ENCODE measurements at places on chromosomes 13 and 19. TPM values are rescaled to one million over a fixed set of nuclear protein-coding genes. Genes with fewer than 3 reads are reported as not detected.

Gene OVOL3
- not detected for total RNA-seq

Gene LILRA5
- not detected for total RNA-seq

Gene ZNF575
- 2.0 TPM for total RNA-seq

Gene ZGLP1
- 10.1 TPM for total RNA-seq

Gene KLK10
- not detected for total RNA-seq

Gene ERICH6B
- not detected for total RNA-seq

Gene SULT2A1
- 0.10 TPM for total RNA-seq

Gene FUT1
- 0.13 TPM for total RNA-seq

Gene SERTM1
- total RNA-seq, result not detected

Gene MYH14
- 0.34 TPM for total RNA-seq

Gene APOC4
- not detected for total RNA-seq

Gene ONECUT3
- not detected for total RNA-seq

- no peak for DNase-seq
Observed at GRCh38 chr13:74687442-74688182, 553.4 kb upstream of the KLF12 start.

DNA sequence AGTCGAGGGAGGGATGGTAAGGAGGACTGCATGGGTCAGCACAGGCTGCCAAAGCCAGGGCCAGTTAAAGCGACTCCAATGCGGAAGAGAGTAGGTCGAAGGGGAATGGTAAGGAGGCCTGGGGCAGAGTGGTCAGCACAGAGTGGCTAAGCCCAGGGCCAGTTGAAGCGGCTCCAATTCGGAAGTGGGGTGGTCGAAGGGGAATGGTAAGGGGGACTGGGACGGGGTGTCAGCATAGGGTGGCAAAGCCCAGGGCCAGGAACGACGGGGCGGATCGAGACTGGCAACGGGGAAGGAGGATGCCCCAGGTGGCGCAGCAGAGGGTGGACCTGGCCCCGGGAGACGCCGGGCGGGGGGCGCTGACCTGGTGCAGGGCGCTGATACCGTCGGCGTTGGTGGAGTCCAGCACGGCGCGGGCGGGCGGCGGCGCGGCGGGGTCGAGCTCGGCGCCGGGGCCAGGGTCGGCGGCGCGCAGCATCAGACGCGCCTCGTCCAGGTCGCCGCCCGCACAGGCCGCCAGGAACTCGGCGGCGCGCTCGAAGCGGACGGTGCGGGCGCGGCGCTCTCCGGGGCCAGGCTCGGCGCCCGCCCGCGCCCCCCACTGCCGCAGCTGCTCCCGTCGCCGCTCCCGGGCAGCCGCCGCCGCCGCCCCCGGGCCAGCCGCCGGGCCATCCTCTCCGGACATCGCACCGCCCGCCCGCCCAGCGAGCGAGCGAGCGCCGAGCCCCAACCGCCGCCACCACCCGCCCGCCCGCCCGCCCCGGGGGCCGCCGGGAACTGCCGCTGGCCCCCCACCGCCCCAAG lies at the start of gene PPP1R12C:
PPP1R12C (minus strand) TSS at position 779 of the 804 bp plus-strand sequence; CDS start at position 685, 94 bp downstream.
- no peak for DNase-seq

DNA sequence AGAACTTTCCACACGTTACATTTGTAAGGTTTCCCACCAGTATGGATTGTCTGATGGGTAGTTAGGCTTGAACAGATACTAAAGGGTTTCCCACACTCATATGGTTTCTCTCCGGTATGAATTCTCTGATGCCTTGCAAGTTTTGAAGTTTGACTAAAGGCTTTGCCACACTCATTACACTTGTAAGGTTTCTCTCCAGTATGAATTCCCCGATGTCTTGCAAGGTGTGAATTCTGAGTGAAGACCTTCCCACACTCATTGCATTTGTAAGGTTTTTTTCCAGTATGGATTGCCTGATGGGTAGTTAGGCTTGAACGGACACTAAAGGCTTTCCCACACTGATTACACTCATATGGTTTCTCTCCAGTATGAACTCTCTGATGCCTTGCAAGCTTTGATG lies 7.6 kb upstream of the ZNF415 start:
- DNase-seq, result no peak

- DNase-seq, result no peak
Observed at GRCh38 chr13:64061649-64062048, 2646.0 kb upstream of the PCDH20 start.

DNA sequence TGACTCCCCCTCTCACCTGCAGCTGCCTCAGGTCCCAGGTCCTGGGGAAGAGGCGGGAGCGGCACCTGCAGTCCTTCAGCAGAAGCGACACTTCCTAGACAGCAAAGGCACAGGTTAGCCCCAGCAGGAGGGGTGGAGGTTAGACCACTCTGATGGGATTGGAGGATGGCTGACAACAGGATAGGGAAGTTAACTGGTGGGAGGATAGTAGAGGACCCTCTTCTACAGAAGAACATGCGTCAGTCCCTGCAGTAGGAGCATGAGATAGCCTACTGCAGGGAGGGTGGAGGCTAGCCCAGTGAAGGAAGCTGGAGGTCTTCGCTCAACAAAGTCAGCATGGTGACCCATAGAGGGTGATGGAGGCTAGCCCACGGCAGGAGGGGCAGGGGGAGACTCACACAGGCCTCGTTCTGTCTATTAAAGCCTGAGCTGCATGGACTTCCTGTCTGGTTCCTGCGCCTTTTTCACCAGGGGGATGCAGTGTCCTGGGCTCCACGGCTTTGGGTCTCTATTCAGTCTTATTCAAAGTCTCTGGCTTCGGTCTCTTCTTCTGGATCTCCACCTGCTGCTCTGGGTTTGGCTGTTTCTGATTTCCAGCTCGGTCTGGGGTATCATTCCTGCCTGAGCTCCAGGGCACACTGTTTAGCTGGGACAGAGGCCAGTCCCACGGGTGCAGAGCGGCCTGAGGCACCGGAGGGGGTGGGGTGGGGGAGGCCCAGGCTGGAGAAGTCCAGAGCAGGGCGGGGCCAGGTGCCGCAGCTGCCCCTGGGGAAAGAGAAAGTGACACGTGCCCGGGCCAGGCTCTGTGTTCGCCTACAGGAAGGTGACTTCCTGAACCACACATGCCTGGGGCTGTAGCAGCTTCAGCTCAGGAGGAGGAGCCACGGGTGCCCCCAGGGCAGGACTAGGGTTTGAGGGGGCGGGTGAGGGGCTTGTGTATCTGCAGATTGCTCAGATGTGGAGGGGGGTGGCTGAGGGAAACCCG lies 7.3 kb downstream of the IFNL3 start:
- DNase-seq, result peak; percentile 30

DNA sequence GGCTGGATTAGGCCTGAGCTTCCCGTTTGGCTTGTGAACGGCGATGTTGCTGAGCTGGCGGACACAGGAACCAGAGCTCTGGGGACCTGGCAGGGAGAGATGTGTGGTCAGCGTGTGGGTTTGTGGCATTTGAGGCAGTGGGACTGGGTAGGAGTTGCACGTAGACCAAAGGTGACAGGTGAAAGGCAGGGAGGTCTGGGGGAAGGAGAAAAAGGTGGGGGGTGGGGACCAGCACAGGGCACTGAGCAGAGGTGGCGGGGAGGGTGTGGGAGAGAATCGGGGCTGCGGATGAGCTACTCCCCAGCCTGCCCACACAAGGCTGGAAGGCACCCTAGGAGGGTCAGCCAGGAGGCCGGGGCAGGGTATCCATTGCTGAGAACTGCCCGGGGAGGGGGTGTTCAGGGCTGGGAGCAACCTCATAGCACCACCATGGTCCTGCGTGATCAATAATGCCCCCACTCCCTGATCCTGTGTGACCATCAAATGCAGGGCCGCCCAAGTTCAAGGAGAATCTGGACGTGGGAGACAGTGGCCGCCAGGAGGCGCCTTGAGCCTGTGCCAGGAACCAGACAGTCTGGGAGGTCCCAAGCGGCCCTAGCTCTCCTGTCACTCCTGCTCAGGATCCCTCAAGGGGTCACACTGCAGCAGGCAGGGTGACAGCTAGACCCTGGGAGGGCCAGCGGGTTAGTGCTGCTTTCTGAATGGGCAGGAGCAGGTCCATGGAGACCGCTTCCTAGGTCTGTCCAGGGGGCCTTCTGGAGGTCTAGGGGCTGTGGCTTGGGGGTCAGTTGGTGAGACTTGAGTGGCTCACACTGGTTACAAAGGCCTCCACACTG lies 12.8 kb upstream of the SELENOW start:
- DNase-seq, result peak; percentile 35

- no peak for DNase-seq
Observed at GRCh38 chr19:4715529-4716221, 8.0 kb downstream of the DPP9 start.

GRCh38 chr19:50377051-50377461 lies 799 bp downstream of the NR1H2 start:
- DNase-seq, result peak; percentile 56

DNA sequence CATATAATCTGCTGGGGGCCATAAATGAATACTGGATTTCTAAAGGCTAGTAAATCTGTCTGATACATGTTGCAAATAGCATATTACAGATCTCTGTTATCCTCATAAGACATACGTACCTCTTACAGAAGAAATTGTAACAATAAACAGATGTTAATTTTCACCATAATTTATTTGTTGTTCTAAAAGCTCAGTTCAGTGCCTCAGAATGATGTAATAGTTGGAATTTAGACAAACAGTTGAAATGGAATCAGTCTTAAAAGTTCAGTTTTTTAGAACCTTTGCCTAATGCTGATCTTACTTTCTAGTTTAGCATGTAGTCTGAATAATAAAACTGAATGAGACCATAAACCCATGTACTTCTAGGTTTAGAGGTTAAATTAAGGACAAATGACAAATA lies 43.1 kb downstream of the B3GLCT start:
- no peak for DNase-seq

GRCh38 chr13:23871616-23872220 lies 17.5 kb downstream of the MIPEP start:
- DNase-seq, result no peak

DNA sequence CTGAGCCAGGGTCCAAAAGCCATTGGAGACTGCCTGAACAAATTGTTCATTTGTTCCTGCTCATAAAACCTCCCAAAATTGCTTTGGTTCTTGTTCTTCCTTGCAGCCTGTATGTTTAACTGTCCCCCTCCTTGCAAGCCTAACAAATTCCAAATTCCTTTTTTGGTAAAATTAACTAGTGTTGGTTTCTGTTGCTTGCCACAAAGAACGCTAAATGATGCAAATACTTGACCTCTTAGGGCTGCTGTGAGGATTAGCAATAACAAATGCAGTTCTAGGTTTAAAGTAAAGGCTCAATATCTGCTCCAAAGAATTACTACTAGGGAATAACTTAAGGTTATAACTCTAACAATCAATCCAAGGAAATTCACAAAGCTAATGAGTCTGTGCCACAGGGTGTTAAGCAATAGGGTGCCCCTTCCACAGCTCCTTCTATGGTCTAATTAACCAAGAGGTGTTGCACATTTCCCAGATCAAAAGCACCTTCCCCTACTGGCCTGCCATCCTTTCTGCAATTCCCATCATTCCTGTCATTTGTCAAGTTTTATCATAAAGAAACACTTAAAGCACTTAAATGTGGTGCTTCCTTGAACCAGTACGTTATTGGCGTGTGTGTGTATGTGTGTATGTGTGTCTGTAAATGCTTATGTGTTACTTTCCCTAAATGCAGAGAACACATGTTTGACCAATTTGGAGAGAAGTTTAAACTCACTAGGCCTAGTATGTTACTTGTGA lies 110.2 kb downstream of the RAP2A start:
- DNase-seq, result no peak

DNA sequence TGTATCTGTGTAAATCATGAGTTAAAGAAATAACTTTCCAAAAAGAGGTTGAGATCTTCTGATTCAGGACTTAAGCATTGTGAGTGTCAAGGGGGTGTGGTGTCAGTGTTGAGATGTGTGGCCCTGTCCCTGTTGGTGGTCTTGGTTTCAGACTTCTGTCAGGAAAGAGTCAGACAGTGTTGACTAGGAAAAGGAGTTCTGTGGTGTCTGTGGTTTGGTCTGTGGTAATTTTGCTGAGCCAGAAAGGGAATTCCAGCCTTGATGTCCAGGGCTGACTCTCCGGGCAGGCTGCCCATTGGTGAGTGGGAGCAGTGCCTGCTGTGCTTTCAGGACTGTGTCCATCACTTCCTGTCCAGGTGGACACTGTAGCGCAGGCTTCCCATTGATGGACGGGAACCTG lies 39.8 kb upstream of the IGFL4 start:
- no peak for DNase-seq

DNA sequence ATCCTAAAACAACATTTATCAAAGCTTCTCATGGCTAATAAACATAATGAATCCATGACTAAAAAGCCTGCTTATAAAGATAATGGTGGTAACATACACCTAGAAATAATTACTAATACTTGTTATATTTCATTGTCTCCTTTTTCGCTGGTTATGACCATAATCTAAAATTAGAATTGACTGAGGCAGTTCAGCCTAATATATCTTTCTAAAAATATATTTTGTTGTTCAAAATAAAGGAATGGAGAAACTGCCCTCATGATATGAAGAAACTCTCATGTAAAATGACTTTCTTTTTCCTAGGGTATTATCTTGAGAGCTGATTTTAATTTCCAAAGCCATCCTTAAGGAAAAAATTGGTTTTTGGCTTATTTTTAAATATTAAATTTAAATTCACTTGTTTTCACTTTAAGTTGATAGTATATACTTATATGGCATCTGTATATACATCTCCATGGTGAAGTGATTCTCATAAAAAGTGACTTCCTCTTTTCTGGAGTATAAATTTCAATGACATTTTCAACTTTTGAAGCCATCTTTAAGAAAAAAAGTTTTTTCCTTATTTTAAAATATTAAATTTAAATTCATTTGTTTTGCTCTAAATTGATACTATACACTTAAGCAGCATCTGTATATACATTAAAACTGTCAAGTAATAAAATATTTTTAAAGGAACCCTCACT lies 204.6 kb downstream of the VWA8 start:
- no peak for DNase-seq

All from activated T-cell treated with anti-CD3 and anti-CD28 coated beads, Interleukin-2, amount 50 U/mL, for 4 hours (primary cell).